Left kidney (tissue), 8 donors: ENCODE measurements at places on chromosomes 11 and 22.

DNA sequence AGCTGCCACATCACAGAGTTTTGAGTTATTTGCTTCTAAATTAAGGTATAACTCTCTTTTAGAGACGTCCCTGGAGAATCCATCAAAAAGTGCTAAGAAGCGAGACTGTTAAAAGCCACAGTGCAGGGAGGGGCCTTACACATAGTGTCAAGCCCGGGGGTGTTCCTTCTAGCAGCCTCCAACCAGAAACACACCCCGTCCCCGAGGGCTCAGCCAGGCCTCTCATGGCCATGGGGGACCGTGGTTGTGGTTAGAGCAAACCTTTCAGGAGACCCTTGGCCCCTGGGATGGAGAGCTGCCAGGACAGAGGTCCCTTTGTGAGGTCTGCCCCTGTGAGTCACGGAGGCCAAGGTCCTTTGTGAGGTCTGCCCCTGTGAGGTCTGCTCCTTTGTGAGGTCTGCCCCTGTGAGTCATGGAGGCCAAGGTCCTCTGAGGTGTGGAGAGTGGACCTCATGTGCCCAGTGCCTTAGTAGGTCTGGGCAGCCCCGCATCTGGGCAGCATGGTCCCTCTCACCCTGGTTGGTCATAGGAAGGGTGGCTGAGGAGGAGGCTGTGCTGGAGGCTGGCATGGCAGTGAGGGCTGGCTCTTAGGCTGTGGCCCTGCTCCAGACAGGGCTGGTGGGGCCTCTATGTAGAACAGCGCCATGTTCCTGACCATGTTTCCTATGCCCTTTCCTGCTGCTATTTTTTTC lies 5.4 kb downstream of the GNAZ start:
- DNase-seq: no peak

DNA sequence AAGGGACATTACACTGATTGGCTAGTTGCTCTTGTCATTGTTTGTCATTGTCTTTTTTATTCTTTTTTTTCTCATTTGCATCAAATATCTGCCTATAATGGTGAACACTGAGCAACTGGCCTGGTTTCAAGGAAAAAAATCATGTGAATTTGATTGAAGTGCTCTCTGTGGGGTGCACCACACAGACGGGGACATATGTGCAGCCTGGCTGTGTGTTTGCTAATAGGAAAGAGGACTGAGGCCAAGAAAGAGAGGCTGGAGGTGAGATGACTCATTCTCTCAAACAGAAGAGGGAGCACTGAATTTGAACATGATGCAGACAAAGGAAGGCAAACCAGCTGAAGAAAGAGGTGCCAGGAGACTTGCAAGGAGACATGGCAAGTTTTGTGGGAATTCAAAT lies 684.9 kb upstream of the CCDC90B start:
- no peak for DNase-seq

- no peak for DNase-seq
Measured at GRCh38 chr22:17698948-17699347, 60.4 kb downstream of the BCL2L13 start.

- no peak for DNase-seq
Measured at GRCh38 chr11:32580967-32581366, 2.7 kb upstream of the EIF3M start.

DNA sequence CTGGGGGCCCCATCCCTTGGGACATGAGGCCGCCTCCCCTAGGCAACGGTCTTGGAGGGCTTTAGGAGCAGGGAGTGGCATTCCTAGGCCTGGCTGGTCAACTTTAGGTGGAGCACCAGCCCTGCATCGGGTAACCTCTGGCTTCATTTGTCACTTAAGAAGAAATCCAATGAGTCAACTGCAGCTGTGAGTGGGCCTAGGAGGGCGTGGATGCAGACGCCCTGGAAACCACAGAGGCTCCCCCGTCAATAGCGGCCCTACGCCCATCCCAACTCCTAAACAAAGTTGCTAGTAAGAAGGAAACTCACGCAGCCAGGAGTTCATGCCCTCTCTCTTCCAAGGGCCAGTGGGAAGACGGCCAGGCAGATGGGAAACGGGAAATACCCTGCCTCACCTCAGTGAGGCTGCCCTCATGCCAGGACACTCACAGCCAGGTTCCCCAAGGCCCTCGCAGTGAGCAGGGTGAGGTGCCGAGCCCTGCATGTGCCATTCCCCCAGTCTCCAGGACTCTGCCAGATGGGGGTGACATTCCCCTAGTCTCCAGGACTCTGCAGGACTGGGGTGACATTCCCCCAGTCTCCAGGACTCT lies 20.8 kb downstream of the BID start:
- DNase-seq: no peak

DNA sequence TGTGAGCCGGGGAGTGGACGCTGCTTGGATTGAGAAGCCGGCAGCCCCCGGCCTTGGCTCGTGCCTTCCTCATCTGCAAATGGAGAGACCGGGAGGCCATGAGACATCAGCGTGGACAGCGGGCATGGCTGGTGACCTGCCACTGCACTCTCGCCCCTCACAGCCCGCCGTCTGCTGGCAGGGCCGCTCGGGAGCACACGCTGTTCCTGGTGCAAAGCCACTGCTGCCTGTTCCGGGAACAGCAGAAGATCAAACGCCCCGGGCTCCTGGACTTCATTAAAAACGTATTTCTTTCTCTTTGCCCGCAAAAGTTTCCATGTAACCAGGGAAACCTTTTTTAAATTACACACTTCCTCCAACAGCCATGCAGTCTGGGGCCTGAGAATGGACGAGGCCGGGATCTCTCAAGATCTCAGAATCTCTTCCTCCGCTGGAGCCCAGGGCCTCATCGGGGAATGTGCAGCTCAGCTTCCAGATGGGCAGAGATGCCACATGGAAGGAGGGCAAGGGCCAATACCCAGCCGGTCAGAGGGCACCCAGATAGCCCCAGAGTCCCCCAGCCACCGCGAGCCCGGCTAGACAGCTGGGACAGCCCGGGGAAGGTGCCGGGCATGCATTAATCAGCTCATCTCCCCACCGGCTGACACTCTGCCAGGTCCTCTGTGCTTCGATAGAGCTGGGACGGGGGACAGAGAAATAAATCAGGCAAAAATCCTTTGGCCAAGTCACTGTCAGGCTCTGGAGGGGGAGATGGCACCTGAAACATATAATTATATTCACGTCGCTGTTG lies 62.8 kb upstream of the PRR5 start:
- no peak for DNase-seq

GRCh38 chr11:74839971-74840370 lies 91.3 kb downstream of the RNF169 start:
- no peak for DNase-seq

DNA sequence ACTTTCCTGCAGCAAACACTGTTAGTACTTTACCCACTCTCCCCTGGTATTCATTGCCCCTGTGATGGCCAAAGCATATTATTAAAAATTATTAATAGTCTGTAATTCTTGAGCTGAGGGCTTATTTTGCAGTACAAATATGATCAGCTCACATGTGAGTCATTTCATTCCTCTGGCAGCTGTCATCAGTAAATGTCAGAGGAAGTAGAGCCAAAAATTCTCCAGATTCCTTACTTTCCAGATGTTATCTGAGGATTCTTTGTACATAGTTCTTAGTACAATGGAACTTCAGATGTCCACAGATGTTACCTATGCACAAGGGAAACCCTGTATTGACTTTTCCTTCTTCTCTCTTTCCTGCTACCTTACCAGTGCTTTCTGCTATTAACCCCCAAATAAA lies 12.5 kb downstream of the OR5B3 start:
- DNase-seq: no peak

DNA sequence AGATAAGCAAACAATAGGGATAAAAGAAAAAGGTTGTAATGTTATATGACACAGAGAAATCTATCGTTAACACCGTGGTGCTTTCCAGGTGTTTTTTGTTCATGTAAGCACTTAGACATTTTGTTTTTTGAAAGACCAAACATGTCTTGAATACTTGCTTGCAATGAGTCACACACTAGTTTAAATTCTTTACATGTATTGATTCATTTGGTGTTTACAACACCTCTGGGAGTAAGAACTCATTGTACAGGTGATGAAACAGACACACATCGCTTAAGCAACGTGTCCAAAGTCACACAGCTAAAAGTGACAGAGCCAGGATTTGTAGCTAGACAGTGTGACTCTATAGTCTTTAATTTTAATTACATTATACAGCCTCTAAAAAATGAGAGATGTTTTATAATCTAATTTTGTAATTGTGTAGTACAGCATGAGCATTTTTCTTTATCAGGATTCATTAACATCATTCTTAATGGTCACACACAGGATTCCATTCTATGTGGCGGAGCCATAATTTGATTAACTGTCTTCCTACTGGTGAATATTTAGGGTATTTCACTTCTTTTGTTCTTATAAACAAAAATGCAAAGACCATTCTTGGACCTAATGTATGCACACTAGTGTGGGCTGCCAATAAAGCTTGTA lies 148.8 kb downstream of the DBX1 start:
- DNase-seq: no peak

DNA sequence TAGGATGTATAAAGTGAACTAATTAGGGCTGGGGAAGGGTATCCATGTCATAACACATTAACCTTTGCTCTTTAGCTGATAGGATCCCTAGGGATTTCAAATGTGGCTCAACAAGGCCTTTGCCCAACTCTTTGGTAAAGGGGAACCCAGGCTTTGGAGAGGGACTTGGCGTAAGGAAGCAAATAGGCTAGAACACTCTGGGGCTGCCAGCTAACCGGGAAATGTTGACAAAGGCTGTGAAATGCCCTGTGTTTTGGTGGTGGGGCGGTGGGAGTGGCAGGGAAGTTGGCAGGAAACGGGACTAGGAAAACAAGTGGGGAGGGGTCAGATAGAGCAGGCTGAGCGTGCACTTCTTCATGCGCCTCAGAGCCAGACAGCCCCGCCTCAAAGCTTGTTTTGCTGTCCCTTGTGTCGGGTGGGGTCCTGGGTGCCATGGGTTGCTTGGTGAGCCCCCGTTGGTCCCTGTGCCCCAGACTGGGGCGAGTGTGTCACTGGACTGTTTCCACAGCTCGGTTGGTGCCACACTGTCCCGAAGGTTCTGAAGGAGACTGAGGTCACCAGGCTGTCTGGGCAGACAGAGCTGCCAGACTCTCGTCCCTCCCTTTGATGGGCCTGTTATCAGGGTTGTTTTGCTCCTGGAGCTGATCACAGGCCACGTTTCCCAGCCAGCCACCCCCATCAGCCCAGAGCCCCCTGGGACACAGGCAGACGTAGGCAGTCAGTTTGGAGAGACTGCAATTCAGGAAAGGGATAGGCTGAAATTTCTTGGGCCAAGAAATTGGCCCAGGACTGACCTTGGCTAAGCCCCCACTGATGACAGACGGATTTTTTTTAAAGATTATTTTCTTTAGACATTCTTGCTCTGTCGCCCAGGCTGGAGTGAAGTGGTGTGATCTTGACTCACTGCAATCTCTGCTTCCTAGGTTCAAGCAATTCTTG lies 19.6 kb downstream of the KCTD21 start:
- DNase-seq: no peak
